H7 (cell line): ENCODE measurements at places on chromosomes 7 and 10.

GRCh38 chr10:30722956-30723620 is 93.5 kb upstream of the LYZL2 start:
- no peak for DNase-seq

GRCh38 chr7:7962851-7963250 is 5.7 kb upstream of the GLCCI1 start:
- DNase-seq = no peak

DNA sequence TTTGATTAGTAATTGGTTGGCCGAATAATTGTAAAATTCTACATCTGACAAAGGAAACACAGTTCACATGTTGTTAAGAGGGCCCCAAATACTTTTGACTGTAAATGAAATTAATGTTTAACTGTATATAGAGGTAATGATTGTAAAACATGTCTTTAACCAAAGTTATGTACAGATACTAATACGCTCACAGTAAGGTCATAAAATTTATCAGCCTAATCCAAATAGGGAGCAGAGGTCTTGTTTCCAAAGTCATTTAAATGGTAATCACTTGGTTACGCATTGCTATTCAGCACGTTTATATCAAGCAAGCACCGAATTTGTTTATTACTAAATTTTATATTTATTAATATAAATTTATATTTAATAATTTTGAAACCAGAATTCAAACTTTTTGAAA is 1.4 kb downstream of the PHYHIPL start:
- no peak for DNase-seq

- DNase-seq = no peak
Measured at GRCh38 chr10:62027841-62028501, 126.5 kb downstream of the ARID5B start.
